ENCODE measurements at places on chromosomes 1 and 21.
A peak's percentile ranks its signal among the peaks of the same experiment; 100 is the strongest.

GRCh38 chr1:236023926-236024565, 40.8 kb downstream of the NID1 start:
- no peak for DNase-seq

DNA sequence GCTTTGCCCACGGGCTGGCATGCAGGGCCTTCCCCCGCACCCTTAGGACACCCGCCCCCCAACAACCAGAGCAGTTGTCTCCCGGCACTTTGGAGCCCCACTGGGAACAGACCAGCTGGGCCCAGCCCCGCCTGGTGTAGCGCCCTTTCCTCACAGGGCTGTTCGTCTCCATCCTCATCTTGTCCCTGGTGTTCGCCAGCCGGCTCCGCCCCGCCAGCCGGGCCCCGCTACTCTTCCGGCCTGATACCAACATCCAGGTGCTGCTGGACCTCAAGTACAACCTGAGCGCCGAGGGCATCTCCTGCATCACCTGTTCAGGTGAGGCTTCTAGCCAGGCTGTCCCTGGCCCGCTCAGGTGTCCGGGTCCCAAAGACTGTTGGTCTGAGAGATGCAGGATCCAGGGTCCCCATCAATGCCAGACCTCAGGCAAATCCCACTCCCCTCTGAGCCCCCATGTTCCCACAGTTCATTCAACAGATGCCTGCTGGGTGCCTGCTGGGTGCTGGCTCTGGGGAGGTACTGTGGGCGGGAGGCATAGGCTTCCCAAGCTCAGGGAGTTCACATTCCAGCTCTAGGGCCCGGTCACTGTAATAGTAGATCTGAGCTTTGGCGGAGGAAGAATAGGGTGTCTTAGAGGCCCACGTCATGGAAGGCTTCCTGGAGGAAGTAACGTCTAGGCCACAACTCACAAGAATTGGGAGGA, 41.7 kb downstream of the DISP3 start:
- DNase-seq: no peak

- DNase-seq: peak; percentile 33
Observed at GRCh38 chr1:151494741-151495281, 16.4 kb upstream of the CGN start.

- DNase-seq: no peak
Observed at GRCh38 chr1:56411484-56412180, 167.7 kb downstream of the PLPP3 start.

DNA sequence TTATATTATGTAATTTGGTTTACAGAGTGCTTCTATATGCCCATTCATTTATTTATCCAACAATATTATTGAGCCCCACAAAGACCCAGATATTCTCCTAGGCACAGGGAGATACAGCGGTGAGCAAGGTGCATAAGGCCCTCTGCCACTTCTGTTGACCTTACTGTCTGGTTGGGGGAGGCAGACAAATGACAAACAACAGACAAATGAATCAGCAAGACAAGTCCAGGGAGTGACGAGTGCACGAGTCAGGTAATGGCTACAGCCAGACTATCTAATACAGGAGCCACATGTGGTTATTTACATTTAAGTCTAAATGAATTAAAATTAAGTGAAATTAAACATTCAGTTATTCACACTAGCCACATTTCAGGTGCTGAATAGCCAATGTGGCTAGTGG, 22.0 kb upstream of the BCAR3 start:
- no peak for DNase-seq

DNA sequence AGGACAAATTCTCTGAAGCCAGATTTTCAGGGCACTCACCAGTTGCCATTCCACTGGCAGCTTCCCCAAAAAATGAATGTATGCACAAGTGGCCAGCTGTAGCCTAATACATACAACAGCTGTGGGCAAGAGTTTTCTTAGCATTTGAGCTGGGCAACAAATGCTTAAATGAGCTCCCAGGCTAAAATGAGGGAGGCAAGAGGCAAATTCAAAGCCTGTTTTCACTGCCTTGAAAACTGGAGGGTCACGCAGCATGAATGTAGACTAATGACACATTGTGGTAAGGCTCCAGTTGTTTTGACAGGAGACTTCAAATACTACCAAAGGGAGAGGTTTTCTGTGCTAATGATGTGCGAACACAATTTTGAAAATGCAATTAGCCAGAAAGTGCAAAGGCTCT, 88.2 kb downstream of the TIAM1 start:
- DNase-seq: no peak

DNA sequence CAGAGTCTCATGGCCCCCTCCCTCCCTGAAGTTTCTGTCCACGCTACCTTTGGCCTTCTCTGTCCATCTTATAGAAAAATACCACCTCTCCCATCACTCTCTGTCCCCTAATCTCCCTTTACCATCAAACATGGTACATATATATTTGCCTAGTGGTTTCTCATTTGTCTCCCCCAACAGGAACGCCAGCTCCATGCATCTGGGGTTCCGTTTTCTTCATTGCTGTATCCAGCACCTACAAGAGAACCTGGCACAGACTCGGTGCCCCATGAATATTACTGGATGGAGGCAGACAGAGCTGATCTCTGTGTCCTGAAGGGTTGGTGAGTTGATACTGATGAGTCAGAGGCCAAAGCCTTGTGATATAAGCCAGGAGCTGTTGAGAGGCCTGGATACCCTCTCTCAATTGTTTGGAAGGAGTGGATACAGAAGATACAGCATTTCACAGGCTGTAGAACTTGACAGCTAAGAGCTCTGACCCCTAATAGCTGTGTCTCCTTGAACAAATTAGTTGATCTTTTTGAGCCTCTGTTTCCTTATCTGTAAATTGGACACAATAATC, 21.9 kb downstream of the HEYL start:
- no peak for DNase-seq

GRCh38 chr1:40404670-40405462, 31.3 kb downstream of the SMAP2 start:
- DNase-seq: peak; percentile 97

DNA sequence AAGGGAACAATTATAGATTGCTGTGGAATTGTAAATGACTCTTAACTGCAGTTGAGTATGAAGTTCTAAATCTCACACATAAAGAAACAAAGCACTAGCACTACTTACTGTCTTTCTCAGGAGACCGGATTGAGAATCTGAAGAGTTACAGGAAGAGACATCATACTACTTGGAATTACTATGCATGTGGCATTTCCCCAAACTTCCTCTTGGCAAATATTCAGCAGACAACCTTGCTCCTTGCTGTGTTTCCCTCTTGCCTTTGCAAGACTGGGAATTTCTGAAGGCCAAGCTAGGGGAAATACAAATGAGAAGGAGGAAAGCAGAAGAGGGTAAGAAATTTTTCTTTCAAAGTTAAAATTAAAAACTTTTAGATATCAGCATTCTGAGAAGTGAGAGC, 173.6 kb upstream of the KCTD3 start:
- no peak for DNase-seq

GRCh38 chr1:94572780-94573179, 31.2 kb upstream of the F3 start:
- DNase-seq: no peak

DNA sequence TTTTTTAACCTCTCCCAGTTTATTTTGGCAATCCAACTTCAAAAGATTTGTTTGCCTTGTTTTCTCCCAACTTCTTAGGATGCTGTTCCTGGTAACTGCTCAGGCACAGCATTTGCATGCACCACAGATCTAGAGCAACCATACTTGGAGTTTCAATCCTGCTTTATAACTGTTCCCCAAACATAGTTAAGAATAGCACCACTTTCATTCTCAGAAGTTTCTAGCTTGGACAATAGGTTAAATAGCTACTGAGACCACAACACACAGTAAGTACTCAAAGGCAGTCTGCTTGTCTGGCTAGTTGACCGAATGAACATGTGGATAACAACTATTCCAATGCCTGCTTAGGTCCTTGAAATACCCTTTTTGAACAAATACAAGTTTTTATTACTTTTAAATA, 76.8 kb downstream of the FOXJ3 start:
- DNase-seq: no peak

DNA sequence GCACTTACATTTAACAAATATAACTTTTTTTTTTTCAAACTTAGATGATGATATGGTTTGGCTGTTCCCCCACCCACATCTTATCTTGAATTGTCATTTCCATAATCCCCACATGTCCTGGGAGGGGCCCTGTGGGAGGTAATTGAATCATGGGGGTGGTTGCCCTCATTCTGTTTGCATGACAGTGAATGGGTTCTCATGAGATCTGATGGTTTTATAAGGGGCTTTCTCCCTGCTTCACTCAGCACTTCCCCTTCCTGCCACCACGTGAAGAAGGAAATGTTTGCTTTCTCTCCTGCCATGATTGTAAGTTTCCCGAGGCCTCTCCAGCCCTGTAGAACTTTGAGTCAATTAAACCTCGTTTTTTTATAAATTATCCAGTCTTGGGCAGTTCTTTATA, 432.6 kb downstream of the AMY1C start:
- DNase-seq: no peak
